NCI-H1105 (cell line): ENCODE measurements at places on chromosomes 5 and 9.

DNA sequence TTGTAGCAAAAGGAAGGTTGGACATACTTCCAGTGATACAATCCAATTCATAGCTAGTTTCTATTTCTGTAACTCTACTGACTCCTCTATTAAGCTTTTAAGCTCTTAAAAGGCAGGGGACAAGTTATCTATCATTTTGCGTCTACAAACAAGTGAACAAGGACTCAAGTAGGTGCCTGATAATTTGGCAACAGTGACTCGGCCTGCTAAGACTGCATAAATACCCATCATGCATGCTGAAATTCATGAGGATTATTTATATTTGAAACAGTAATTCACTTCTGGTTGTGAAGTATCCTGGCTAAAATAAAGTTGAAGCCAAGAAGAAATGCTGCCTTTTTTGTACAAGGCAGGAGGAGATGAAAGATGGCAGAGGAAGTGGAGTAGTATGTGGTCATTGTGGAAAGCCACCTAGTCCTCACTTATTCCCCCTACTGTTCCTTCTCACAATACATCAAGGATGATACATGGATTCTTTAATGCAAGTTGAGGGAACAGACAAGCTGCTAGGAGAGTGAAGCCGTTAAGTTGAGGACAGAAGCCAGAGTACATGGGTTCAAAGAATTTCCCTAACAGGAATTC lies 74.0 kb downstream of the MRPS27 start:
- DNase-seq = no peak

DNA sequence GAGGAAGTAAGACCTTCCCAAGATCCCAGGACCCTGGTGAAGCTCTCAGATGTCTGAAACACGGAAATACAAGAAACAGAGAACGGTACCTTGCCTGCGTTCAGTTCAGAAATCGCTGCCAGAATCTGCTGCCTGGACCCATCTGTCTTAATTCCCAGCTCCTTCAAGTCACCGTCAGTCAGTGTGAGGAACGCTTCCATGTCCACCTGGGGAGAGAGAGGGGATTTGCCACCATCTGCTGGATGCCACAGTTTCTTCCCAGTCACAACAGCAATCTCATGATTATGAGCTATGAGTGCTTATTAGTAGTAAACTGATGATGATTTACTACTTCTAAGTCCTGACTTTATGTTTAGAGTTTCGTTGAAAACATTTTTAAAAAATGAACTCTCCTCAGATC lies 36.7 kb upstream of the GABBR2 start:
- no peak for DNase-seq

DNA sequence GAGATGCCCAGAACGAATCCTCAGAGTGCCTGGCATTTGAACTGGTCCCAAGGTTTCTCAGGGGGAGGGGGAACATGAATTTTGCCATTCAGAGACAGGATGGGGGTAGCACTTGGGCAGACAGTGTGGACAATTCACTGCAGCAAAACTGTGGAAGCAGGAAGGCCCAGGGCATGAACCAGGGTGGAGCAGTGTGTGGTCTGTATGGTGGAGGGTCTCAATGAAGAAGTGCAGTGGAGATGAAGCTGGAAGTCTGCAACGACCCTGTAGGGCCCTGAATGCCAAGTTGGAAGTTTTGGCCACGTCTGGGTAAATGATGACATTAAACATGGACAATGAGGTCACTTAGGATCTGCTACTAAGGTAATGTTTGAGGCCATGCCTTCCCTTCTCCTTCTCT lies 273.9 kb downstream of the CDK5RAP2 start:
- DNase-seq = no peak

DNA sequence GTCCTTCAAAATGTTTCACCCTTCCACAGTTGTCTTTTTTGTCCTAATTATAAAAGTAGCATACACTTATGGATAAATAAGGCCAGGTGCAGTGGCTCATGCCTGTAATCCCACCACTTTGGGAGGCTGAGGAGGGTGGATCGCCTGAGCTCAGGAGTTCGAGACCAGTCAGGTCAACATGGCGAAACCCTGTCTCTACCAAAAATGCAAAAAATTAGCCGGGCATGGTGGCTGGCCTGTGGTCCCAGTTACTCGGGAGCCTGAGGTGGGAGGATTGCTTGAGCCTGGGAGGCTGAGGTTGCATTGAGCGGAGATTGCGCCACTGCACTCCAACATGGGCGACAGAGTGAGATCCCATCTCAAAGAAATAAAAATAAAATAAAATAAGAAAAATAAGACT lies 1.6 kb downstream of the C5orf52 start:
- no peak for DNase-seq

GRCh38 chr5:86679529-86679928 lies 61.8 kb downstream of the COX7C start:
- DNase-seq = peak; percentile 23

GRCh38 chr5:150499437-150499956 lies 8.4 kb upstream of the NDST1 start:
- DNase-seq = no peak

- DNase-seq = no peak
Measured at GRCh38 chr5:124001036-124001615, 489.1 kb downstream of the CSNK1G3 start.

DNA sequence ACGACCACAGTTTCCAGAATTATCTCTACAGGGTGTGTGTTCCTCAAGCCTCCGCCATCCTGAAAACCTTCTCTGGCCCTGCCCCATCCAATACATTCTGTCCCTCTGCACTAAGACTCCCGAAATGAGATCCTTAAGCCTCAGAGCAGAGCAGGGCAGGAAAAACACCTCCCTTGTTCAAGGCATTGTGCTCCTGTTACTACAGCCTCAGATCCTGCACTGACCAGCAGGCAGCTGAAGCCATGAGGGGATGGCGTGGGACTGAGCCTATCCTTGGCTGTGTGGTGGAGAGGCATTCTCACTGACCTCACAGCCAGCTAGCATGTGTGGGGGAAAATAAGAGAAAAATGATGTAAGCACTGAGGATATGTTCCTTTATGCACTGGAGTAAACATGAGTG lies 106.7 kb upstream of the PHYKPL start:
- DNase-seq = no peak

DNA sequence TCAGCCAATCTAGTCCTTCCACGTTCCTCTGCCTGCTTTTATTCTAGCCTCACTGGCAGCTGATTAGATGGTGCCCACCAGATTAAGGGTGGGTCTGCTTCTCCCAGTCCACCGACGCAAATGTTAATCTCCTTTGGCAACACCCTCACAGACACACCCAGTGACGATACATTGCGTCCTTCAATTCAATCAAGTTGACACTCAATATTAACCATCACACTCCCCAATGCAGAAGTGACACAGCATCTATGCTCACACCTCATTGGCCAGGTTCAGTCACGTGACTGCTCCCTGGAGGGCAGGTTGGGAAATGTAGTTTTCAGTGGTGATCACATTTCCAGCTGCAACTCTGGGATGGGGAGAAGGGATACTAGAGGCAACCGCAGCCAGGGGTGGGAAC lies 13.0 kb downstream of the SUSD3 start:
- no peak for DNase-seq

- DNase-seq = no peak
Measured at GRCh38 chr5:10838038-10838437, 77.0 kb upstream of the DAP start.

GRCh38 chr5:167966979-167967378 lies 324.5 kb upstream of the WWC1 start:
- DNase-seq = no peak

GRCh38 chr5:109482748-109483147 lies 73.0 kb upstream of the PJA2 start:
- no peak for DNase-seq

GRCh38 chr5:63981864-63982263 lies 19.6 kb upstream of the HTR1A start:
- DNase-seq = no peak

- no peak for DNase-seq
Measured at GRCh38 chr9:114497236-114497635, 8.0 kb downstream of the WHRN start.

GRCh38 chr9:124929464-124929863 lies 11.4 kb downstream of the GOLGA1 start:
- DNase-seq = no peak
